ENCODE measurements at places on chromosomes 5 and 9.

- no peak for DNase-seq
These were observed 374.5 kb upstream of the RORB start for GRCh38 chr9:74122661-74123060.

DNA sequence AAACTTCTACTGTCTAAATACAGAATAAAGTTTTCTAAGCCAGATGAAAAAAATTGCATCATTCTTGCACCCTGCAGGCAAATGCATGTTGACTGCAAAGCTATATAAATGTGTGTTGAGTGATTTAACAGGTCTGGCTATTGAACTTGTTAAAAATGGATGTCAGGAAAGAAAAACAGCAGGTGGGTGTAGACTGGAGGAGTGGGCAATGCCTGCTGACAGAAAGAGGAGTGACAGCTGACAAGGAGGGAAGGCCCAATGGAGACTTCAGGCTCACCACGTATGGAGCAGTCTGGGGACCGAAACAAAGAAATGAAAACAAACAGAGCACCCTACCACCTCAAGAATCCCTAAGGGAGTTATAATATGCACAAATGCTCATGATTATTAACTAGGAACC lies 127.8 kb downstream of the GRIA1 start:
- no peak for DNase-seq

DNA sequence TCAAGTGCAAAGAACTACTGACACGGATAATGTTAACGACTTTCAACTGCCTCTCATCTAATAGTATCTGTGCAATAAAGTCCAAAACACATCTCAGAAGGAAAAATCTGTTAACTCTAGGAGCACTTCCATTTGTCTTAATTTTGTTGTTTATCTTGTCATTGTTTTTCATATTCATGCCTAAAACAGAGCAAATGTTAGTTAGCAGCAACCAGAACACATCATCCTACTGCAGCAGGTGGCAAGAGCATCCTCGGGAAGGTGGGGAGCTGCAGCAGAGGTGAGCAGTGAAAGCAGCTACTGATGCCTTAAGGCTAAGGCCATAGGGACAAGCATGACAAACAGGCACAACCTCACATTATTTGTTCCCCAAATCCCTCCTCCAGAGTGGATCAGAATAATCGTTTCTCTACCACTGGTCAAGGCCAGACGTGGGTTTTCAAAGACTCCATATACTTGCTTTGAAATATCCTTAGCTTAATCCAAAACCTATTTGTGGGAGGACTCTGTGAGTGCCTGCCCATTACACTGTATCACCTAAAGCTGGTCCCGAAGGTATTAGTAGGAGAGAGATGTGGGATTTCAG lies 1.0 kb downstream of the HMGCS1 start:
- no peak for DNase-seq

DNA sequence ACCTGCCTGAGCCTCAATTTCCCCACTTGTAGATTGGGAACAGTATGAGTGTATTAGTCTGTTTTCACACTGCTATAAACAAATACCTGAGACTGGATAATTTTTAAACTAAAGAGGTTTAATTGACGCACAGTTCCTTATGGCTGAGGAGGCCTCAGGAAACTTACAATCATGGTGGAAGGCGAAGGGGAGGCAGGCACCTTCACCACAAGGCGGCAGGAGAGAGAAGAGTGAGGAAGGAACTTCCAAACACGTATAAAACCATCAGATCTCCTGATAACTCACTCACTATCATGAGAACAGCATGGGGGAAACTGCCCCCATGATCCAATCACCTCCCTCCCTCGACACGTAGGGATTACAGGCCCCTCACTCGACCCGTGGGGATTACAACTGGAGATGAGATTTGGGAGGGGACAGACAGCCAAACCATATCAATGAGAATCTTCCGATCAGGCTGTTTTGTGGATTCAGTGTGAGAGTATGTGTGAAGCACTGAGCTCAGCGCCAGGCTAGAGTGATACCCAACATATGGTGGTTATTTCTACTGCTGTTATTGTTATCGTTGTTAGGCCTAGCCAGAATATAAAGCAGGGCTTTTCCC lies 14.6 kb upstream of the LMX1B start:
- no peak for DNase-seq

GRCh38 chr5:181173027-181173419 lies 25.6 kb downstream of the OR2V2 start:
- DNase-seq, result no peak

GRCh38 chr5:54772684-54773083 lies 212.7 kb downstream of the ESM1 start:
- DNase-seq, result no peak

DNA sequence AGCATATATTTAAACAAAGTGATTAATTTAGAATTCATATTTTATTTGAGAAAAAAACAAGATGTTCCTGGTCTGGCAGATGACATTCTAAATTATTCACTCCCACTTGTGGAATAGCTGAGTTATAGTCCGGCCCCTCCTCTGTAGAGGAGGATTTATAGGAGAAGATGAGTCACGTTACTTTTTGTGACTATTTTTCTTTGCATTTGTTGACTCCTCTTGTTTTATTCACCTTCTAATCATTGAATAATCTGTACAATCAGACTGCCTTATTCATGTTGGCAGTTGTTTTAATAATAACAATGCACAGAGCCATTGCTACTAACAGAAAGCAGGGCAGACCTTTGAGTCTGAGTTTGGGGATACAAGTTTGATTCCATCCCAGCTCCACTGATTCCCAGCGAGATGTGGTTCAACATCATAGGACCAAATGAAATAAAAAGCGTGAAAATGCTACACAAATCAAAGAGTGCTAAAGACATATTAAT lies 23.2 kb downstream of the DOCK8 start:
- DNase-seq, result no peak

DNA sequence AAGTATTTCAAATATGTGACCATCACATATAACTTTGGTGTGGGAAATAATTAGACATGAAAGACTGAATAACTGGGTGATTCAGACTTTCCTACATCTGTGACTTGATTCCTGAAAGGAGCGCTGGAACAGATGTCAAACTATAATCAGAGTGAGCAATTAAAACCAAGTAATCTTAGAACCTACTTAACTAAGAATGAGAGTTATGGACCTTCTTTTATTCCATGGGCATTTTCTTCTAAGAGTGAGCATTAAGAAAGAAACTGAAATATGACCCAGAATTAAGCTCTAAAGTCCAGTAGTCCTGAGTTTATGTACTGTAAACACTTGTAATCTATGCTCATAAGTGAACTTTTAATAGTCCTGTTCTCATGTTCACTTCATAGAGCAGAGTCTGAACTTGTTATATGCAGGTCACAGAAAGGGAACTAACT lies 68.4 kb downstream of the PAM start:
- DNase-seq, result no peak

DNA sequence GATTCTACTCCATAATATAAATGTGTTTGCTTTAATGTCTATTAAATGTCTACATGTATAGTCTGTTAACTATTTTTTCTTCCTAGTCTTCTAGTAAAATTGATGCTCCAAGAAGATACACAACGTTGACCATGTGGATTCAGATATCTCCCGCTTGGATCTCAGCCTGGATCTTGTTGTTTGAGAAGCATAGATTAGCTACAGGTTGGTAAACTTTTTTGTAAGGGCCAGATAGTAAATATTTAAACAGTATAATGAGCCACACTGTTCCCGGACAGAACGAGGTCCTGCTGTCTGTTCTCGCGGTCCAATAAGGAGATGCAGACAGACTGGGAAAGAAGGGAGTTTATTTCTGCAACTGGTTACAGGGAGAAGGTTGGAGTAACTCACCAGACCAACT lies 86.2 kb upstream of the IL12B start:
- no peak for DNase-seq

DNA sequence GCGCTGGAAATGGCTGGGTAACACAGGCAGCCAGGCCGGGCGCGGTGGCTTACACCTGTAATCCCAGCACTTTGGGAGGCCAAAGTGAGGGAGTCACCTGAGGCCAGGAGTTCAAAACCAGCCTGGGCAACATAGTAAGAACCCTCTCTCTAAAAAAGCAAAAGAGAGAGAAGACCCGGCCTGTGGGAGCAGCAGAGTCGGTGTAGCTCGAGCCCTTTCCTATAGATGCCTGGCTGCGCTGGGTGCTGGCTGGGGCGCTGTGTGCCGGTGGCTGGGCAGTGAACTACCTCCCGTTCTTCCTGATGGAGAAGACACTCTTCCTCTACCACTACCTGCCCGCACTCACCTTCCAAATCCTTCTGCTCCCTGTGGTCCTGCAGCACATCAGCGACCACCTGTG lies 9.2 kb downstream of the UCK1 start:
- DNase-seq, result no peak

GRCh38 chr5:142981886-142982820 lies 212.0 kb downstream of the ARHGAP26 start:
- DNase-seq, result no peak

DNA sequence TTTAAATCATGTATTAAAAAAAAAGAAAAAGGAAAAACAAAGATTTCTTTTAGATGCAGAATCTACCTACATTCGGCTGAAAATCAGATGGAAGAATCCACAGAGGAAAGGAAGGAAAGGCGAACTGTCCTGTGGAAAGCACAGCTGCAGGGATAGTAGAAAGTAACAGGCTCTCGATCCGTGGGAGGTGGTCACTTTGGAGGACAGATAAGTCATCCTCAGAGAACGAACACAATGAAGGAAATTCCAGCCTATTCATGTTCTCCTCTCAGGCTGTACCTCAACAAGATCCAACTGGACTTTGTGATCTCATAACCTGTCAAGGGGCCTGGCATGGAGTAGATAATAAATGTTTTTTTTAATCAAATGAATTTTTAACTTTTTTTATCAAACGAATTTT lies 72.8 kb downstream of the NR6A1 start:
- no peak for DNase-seq

GRCh38 chr5:124740991-124741583 lies 5.4 kb downstream of the ZNF608 start:
- no peak for DNase-seq

GRCh38 chr9:134059661-134060395 lies 8.0 kb downstream of the BRD3 start:
- no peak for DNase-seq

- DNase-seq, result no peak
These were observed 13.6 kb upstream of the ARHGAP26 start for GRCh38 chr5:142756576-142756975.

GRCh38 chr9:292915-293314 lies 78.2 kb downstream of the DOCK8 start:
- DNase-seq, result no peak

DNA sequence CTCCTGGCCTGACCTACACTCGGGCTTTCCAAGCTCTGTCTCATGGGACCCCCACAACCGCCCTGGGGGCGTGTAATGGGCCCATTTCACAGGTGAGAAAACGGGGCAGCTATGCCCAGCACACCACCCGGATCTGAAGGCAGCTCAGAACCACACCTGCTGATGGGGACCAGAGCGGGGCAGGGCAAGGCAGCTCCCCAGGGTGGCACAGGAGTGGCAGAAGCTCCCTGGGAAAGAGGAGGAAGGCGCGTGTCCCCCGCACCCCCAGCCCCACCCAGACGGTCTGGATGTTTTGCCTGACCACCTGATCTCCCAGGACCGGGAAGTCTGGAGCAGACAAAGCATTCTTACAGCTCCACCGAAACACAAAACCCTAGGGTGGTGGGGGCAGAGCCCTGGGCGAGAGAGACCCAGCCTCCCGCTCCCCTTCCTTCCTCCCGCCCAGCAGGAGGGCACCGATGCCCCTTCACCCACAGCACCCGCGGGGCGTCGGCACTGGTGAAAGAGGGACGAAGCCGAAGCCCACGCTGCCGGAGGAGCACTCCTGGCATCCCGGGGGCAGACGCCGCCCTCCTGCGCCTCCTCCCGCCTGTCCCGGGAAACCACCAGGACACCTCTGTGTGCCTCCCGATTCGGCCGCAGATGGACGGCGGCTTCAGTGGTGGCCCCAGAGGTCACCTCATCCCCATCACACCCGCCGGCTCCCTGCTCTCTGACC lies 14.5 kb downstream of the NOTCH1 start:
- DNase-seq, result no peak

DNA sequence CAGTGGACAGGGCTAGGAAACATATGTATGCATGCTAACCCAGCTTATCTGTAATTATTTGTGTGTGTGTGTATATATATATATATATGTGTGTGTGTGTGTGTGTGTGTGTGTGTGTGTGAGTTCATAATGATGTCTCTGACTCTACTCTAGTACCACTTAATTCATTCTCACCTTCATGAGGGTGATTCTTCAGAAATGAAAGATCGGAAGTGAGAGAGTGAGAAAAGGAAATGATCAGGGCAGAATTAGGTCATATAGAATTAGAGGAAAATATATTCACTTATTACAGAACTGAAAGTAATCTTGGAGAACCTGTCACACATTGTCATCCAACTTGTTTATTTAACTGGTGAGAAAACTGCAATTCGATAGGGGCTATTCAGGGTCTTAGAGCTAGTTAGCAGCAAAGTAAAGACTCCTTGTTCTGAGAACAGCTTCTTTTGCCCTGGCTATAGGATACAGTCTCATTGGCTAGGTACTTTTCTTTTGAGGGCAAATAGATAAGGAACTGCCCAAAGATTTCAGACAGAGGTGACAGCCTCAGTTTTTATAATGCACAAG lies 58.8 kb downstream of the C9orf153 start:
- DNase-seq, result no peak

DNA sequence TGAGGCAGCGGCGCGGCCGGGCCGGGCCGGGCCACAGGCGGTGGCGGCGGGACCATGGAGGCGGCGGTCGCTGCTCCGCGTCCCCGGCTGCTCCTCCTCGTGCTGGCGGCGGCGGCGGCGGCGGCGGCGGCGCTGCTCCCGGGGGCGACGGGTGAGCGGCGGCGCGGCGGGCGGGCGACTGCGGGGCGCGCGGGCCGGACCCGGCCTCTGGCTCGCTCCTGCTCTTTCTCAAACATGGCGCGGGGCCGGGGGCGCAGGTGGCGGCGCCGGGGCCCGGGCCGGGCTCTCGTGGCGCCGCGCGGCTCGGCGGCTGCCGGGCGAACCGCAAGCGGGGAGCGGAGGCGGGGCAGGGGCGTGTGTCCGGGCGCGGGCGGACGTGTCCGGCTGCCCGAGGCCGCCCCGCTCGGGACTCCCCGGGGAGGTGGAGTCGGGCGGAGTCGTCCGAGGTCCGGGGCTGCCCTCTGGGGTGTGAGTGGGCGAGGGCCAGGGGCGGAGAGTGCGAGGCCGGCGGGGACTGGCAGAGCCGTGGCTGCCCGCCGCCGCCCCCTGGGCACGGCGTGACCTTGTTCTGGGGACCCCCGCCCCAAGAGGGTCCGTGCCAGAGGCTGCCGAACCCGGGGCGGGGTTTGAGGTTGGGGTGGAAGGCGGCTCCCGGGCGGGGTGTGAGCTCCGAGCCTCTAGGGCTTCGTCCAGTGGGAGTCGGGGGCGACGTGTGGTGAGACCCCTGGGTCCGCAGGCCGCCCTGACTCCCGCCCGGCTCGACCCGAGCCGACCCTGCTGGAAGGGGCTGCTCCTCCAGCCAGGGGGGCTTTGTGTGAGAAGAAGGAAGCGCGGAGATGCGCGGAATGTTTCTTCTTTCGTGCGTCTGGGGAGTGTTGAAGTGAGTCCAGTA lies 485 bp downstream of the TGFBR1 start:
- DNase-seq, result no peak

All from cortex of kidney (tissue), 1 donor.